AG10803 (cell line): ENCODE measurements at places on chromosomes 6 and 20.

GRCh38 chr6:14451594-14452374 is 334.2 kb downstream of the CD83 start:
- DNase-seq, result no peak

DNA sequence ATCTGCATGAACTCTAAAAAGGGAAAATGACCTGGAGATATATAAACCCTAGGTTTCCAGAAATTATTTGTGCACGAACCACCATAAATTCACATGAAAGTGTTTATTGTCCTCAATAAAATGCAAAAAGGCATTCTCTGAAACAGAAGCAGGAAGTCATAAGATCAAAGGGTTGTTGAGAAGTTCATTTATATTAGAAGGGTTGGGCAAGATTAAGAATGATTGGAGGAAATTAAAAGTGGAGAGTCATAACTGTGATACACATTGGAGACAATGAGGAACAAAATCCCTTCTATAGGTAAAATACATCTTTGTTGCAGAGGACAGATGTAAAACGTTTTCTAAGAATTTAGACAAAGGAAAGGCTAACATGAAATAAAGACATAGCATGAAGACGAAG is 476.8 kb downstream of the CBLN4 start:
- no peak for DNase-seq

- DNase-seq, result no peak
Measured at GRCh38 chr6:135085700-135086413, 31.2 kb upstream of the HBS1L start.

DNA sequence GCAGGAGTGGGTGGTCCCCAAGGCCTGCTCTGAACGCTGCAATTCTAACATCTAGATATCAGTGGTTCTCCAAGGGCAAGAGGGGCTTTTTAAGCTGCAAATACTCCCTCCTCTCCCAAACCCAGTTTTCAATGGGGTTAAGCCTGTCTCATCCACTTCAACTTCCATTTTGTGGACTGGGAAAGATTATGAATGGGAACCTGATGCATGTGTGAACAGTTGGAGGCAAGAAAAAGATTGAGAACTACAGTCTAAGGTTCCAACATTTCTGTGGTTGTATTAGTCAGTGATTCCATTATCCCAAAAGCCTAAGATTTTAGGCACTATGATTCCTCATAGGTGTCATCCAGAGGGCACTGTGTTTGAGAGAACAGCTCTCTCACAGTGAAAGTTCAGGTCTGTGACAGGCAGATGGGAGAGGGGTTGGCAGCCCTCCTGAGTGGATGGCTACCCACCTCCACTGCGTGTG is 53.7 kb downstream of the HNF4A start:
- peak; percentile 71 for DNase-seq

DNA sequence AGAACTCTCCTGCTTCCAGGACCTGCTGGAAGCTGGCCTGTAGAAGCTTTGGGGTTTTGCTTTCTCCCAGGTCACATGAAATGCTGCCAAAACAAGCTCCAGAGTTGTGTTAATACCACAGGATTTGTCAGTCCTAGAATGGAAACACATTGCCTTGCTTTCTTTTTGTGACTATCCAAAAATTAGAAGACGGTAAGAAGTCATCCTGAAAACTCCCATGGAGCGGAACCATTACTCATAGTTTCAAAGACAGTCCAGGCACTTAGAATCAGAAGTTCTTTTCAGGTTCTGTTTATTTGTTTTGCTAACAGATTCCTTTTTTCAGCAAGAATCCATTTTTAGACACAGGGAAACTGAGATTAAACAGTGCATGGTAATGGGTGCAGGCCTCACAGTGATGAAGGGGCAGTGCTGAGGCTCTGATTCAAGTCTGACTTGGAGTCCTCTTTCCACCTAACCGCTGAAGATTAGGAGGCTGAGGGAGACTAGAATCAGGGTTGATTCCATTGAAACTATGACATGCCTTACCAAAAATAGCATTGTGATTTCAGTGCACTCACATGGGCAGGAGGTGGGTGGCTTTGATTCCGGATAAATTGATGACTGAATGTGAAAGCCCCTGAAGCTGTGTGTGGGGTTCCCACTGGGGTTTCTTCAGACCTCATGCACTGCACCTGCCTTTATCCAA is 72.2 kb upstream of the NAA20 start:
- peak; percentile 43 for DNase-seq

DNA sequence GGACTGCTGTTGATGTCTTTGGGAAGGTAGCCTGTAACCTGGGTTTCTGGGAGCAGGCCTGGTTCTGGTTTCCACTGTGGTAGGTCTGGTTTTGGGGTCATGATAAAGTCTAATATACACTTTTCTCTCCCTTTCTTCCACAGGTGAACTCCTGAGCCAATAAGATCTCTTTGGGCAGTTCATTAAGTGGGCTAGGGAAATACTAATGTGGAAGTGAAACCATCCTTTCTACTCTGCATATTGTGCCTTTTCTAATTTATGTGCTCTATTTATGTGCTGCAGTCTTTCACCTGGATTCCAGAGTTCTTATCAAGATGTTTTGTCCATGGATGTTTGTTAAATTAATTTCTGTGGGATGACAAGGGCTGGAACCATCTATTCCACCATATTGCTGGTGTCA is 165.7 kb upstream of the PTPRK start:
- DNase-seq, result no peak

DNA sequence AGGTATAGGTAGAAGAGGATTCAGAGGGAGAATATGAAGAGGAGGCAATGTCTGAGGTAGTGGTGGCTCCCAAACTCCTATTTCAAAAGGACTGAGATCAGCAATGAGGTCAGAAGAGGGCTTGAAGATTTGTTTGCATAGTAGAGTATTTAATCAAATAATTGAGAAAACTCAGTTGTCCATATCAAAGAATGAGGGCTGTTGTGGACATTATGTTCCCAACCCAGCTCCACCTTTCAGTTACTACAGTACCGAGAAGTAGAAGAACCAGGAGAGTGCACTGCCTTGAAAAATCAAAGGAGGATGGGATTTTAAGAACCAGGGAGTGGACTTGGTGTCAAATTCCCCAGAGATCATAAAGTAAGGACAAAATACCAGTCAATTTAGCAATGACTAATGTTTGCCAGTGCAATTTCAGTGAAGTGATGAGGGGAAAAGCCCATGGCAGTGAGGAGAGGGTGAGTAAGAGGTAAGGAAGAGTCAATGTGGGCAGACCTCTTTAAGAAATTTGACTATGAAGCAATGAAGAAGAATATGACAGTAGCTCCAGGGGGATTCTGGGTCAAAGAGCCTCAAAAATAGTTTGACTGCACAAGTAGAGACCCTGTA is 382.4 kb downstream of the PKHD1 start:
- no peak for DNase-seq

- DNase-seq, result no peak
Measured at GRCh38 chr6:156161471-156161870, 615.7 kb upstream of the ARID1B start.

DNA sequence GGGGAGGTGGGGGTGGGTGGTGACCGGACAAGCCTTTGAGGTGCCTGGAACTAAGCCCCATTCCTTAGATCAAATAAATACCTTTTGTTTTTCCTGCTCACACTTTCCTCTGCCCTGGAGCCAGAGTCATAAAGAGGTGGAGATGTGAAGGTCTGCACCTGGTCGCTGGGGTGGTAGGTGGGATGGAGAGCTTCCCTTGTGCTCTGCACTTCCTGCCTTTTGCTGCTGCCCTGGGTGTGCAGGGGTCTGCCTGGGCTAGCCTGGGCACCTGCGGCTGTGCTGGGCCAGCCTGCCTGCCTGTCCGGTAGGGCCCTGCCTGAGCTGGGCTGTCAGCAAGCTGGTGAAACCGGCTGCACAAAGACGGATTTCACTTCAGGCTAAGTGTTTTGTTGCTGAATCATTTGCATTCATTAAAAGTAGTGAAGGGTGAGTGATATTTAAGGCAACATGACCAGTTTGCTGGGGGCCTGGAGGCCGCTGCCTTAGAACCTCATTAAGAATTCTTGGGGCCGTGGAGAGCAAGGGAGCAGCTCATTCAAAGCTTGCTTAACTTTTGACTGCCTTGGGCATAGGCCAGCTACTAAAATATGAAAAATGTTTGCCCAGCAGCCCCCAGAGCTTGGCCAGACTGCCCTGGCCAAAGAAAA is 20.5 kb downstream of the PTK7 start:
- DNase-seq, result peak; percentile 96

DNA sequence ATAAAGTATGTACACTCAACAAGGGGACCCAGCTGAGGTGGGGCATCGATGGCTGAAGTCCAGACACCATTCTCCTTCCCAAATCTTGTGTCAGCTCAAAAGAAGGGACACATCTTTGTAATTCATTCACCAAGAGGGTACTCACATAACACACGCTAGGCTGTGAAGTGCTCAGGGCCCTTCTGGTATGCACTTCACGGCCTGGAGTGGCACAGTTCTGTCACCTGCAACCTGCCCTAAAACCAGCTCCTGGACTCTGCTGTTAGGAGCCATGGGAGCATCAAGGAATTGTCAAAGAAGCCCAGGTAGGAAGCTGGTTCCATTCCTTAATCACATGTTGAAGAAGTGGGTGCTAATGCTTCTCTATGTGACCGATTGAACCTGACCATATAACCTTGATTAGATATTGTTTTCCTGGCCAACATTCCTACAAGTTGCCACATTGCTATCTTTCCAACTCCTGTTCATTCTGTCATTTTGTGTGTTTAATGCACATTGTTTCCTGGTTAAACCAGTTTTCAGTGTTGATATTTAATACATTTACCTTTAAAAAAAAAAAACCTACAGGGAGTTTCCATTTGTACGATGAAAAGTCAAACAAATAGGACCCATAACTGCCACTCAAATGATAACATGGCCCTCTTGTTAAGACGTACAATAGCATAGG is 127.3 kb downstream of the TNFRSF21 start:
- DNase-seq, result no peak

- DNase-seq, result no peak
Measured at GRCh38 chr6:82910395-82910794, 155.2 kb downstream of the UBE3D start.

DNA sequence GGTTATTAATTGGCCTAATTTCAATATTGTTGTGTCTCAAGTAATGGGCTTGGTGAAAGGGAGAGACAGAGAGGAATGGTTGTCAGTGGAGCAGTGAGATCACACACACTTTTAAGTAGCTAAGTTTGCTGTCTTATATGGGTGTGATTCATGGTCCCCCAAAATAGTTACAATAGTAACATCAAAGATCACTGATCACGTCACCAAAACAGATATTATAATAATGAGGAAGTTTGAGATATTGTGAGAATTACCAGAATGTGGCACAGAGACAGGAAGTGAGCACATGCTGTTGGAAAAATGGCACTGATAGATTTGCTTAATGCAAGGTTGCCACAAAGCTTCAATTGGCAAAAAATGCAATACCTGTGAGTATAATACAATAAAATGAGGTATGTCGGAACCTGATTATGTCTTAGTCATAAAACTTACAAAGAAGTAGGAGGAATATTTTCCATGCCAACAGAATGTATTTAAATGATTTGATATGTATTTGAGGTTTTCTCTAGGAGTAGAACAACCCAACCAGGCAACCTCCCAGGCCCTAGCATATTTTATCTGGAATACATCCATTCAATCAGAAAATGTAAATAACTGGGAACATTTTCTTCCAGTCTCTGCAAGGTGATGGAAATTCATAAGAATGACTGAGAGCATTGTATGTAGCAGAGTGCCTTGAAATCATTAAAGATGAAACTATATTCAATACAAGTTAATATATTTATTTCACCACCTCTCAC is 167.8 kb downstream of the CARMIL1 start:
- DNase-seq, result no peak

- peak; percentile 13 for DNase-seq
Measured at GRCh38 chr20:61664556-61665320, 400.9 kb downstream of the TAF4 start.

DNA sequence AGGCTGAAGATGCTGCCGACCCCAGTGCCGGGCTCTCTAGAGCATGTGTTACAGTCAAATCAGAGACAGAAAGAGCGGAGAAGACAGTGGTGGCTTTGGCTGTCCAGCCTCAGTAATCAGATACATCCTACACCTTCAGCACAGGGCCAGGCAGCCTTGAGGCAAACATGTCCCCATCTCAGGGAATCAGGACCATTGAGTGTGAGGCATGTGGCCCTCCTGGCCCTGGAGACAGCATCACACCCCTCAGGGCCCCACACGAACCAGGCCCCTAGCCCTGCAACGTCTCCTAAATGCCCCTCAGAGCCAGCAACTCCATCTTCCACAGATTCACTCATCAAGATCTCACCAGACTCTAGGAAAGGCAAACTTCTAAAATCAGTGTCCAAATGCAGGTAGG is 24.5 kb downstream of the PXDC1 start:
- DNase-seq, result no peak

GRCh38 chr6:169989594-169989993 is 238.2 kb downstream of the ERMARD start:
- DNase-seq, result no peak
